ENCODE measurements at places on chromosomes 12 and 14. TPM values are rescaled to one million over a fixed set of nuclear protein-coding genes. Genes with fewer than 3 reads are reported as not detected.

DNA sequence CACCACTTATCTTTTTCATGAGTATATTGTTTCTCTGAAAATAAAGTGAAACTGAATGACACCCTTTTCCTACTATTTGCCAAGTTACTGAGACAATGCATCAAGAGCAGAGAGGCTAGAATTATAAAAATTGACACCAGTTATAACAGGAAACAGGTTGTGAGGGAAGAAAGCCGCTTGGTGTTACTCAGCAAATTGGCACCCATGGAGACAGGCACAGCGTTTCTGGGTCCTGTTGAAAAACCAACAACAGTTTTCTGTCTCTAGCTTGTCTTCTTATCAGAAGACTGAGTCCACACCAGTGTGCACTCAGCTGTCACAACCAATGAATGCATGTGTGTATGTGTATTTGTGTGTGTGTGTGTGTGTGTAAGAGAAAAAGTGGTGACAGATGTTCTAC is 267.7 kb downstream of the KCNH5 start:
- no peak for DNase-seq

GRCh38 chr14:87271331-87271730 is 721.7 kb downstream of the GALC start:
- DNase-seq = no peak

DNA sequence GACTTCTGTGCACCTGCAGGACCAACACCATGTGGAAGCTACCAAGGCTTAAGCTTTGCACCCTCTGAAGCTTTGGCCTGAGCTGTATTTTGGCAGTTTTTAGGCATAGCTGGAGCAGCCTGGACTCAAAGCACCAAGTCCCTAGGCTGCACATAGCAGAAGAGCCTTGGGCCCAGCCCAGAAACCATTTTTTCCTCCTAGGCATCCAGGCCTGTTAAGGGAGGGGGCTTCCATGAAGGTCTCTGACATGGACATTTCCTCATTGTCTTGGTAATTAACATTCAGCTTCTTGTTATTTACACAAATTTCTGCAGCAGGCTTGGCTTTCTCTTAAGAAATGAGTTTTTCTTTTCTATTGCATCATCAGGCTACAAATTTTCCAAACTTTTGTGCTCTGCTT is 475.8 kb upstream of the FLRT2 start:
- no peak for DNase-seq

- no peak for DNase-seq
These were observed 1.1 kb upstream of the ARG2 start for GRCh38 chr14:67618617-67619063.

DNA sequence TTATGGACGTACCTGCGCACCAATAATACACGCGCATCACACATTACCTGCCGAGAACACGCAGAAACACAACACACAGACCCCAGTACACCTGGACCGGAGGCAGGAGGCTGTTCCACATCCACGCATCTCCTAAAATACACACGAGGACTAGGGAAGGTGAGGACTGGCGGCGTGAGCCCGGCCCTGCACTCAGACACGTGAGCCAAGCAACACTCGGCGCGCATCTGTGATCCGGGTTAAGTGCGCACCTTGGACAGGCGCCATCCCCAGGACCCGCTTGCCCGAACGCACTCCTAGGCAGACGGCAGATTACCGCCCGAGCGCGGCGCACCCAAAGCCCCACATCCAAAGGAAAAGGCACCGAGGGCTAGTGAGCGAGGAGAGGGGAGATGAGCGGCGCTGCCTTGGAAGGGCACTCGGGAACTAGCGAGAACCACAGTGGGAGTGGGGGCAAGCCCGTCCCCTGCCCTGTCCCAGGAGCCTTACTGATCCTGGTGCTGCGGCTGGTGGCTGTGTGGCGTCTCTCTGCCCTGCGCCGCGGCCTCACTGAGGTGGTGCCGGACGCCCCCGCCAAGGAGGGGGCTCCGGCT is 417 bp downstream of the GLS2 start:
- peak; percentile 89 for DNase-seq

DNA sequence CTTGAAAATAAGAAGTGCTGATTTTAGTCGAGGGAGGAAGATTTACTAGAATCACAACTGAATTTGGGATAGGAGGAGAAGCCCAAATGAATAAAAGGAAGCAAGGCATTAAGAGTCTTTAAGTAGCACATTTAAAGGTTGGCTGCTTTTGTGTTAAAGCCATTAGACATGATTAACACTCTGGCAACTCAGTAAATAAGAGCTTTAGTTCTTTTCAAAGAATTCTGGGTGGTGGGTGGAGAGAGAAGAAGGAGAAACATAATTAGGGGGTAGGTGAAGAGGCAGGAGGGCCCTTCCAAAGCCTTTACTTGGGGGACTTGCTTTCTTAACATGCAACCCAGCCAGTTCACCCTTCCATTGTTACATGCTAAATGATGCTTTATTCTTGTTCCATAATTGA is 284.6 kb upstream of the SEL1L start:
- no peak for DNase-seq

DNA sequence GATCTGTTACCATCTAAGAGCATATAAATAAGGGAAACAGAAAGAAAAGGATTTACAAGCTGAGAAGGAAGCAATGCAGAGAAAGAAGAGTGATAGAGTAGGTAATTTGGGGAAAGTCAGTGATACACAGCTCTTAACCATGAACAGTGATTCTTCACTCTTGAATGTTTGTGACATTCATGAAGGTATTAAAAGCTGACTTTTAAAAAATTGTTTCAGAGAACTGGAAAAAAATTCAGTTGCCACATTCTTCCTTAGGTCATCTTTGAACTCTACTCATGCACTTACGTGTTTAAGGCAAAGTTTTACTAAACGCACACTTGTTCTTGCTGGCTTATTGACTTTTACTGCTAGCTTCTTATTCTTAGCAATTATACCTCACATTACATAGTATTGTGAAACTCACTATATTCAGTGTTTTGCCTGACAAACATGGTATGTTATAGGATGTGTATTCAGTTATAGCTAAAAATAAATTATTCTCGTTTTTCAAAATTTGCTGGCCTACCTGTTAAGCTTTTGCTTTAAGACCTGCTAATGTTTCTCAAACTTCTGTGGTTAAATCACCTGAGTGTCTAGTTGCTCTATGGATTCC is 10.9 kb downstream of the HIF1A start:
- no peak for DNase-seq

GRCh38 chr14:87233806-87234384 is 759.1 kb downstream of the GALC start:
- no peak for DNase-seq

DNA sequence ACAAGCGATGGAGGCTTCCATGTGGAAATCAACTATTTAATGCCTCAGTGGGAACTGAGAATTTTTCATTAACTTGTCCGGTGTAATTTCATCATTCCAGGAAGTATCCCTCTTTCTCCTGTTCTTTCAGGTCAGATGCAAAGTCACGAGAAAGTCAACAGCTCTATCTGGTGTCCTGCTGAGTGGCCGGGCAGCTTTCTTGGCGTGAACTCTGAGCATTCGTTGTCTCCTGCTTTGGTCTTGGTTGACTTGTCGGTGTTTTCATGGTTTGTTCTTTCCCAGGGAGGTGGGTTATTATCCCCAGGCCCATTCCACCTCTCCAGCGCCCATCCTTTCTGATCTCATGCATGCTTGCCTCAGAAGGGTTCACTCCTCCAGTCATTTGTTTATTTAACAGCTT is 149.1 kb downstream of the GLT1D1 start:
- DNase-seq = no peak

DNA sequence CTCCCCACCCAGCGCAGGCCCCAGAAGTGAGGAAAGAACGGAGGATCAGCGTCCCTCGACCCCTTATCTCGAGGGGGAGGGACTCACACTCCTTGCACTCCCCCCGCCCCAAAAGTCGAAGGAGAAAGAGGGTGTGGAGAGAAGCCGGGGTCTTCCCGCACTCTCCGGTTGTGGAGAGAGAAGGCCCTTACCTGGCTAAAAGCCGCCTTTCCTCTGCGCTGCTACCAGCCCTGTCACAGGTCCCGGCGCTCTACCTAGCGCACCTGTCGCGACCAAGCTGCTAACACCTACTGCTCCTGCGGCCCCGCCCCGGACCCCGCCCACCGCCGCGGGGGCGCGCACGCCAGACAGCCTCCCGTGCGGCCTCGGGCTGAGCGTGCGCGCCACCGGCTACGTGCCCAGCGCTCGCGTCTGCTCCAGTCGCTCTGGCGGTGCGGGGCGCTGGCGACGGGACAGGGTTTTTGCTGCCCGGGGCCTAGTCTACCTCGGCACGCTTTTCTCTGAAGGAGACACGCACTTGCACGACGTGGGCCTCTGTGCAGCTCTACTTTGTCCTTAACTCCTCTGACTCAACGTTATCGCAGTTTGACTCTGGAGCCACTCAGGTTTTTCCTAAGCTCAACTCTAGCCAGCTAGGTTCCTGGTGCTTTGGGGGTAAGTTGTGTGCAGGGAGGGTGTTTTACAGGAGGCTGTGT is at the start of gene LIMA1:
TSS of gene LIMA1 (minus strand) at position 292 of the 695 bp plus-strand sequence. CDS start 34,769 bp downstream, outside the sequence.
- DNase-seq = peak; percentile 88

DNA sequence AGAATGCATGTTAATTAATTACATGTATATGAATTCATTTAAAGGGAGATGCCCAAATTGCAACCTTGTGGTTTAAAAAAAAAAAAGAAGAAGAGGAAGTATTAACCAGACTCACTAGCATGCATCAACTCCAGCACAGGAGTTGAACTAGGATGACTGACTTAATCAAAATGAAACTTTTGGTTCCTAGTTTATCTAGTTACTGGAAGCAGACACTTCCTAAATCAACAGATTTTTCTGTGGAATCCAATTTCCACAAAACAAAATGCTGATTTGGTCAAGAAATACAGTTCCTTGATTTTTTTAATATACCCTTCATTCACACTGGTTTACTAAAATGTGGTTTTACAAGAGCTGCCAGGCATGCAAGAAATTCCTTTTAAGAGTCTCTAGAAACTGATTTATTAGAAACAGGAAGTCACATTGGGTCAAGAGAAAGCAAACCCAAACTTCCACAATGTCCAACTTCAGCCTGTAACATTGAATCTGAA is 41.6 kb downstream of the ITPR2 start:
- no peak for DNase-seq

DNA sequence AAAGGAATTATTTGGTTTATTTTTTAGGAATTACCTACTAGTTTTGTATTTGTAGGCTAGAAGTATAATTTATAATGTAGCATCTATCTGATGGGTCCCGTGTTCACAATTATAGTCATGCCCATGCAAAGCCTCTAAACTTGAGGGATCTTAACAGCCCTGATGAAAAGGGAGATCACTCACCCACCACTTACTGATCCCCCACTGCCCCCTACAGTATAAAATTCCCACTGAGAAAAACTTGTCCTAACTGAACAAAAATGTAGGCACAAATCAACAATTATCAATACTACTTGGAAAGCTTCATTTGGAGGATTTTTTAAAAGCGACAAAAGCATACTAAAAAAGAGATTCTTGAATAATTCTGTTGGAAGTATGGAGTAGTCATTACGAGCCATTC is 21.0 kb downstream of the WIF1 start:
- no peak for DNase-seq

DNA sequence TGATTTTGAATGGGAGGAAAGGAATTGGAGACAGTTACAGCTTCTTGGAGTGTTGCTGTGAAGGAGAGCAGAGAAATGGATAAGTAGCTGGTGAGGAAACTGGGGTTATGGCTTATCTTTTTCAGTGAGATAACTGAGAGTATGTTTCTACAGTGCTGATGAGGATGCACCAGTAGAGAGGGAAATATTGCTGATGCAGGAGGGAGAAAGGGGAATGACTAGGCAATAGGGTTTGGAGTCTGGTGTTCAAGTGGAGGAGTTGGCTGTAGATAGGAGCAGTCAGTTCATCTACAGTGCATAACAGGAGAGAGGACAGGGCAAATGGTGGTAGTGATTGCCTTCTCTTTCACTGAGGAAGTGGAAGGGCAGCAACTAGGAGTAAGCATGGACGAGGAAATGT is 33.0 kb downstream of the SPATS2 start:
- no peak for DNase-seq

- no peak for DNase-seq
These were observed 7.0 kb downstream of the AQP6 start for GRCh38 chr12:49979791-49980190.

- no peak for DNase-seq
These were observed 409.0 kb upstream of the DCN start for GRCh38 chr12:91591639-91591987.

DNA sequence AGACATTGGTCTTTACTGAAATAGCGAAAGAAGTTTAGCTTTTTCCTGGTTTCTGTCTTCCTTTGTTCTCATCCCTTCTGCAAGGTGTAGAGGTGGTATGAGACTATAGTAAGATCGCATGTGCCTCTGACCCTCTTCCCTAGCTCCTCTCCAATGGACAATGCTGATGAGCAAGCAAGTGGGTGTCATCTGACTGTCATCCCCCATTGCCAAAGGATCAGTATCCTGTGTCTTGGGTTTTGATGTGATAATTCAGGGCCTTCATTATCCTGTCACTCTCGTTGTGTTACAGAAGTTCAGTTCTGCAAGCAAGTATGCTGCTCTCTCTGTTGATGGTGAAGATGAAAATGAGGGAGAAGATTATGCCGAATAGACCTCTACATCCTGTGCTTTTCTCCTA is 10.0 kb upstream of the TNS2 start:
- no peak for DNase-seq

DNA sequence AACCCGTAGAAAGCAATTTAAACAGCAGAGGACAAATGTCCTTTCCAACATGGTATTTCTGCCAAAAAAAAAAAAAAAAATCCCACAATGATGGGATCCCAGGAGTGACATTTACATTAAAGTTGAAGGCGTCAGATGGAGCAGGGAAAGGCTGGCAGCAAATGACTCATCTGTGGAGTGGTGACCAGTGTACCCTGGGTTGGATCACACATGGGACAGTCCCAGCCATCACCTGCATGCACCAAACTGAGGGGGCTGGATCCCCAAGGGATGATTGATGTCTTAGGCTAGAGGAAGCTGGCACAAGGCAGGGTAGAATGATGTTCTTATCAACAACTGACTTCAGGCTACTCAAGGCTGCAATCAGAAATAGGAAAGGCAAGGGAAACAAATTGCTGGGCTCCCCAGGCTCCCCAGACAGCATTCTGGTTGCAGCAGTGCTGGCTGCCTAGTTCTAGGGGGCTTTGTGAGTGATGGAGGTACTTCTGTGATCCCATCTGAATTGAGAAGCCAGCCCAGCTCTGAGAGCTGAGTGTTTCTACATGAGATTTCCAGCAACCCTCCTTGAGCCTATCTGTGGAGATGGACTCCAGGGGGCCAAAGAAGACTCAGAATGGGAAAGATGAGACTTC is 117.9 kb downstream of the DPF3 start:
- peak; percentile 49 for DNase-seq

DNA sequence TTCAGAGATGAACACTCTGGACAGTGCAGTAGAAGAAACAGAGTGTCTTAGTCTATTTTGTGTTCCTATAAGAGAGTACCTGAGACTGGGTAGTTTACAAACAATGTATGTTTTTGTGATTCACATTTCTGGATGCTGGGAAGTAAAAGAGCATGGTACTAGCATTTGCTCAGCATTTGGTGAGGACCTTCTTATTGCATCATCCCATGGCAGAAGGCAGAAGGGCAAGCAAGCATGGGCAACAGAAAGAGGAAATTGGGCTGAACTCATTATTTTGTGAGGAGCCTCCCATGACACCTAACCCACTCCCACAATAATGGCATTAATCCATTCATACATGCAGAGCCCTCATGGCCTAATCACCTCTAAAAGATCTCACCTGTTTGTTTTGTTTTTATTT is 8.0 kb downstream of the ANKS1B start:
- DNase-seq = no peak

EDDM3A gene
- total RNA-seq = not detected

SERPINA3 gene
- 36.8 TPM for total RNA-seq

TIMELESS gene
- total RNA-seq = 4.0 TPM

CISTR gene
- total RNA-seq = not detected
